Muscle of back (tissue), 13 donors: ENCODE measurements at places on chromosomes 1 and 21. TPM values are rescaled to one million over a fixed set of nuclear protein-coding genes. Genes with fewer than 3 reads are reported as not detected.

The C8B gene
- not detected for polyA plus RNA-seq

- DNase-seq = no peak
These were observed 200.9 kb downstream of the FOXD2 start for GRCh38 chr1:47638713-47639112.

DNA sequence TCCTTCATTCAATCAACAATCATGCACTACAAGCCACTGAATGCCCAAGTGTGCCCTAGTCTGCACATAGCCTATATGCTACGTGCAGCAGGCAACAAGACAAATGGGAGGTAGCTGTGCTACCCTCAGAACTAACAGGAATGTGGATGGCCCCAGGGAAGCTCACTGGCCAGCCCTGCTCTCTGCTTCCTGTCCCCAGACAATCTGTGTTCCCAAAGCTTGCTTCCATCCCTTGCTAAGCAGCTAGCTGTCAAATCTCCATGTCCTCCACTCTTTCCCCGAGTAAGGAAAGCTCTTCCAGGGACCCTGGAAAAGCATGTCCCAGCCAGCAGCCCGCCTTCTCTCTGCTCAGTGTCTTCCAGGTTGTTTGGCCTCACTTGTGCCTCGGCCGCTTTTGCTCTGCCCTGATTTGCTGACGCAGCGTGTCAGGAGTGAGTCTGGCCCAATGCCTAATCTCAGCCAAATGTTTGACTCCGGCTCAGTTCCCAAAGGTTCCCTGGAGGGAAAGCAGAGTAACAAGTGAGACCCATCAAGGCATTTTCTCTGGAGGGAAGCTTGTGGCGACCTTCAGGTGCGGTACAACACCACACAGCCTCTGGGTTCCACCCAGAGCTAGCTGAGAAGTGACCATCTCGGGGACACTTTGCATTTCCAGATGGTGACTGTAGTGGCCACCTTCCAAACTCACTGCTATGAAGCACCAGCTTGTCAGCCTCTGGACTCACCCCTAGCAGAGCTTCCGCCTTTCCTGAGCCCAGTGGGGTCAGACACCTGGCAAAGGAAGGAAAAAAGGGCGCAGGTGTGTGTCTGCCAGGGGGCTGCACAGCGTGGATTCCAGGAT is 243.4 kb downstream of the RHOU start:
- peak; percentile 70 for DNase-seq

The BEND5 gene
- 35.9 TPM for polyA plus RNA-seq

DNA sequence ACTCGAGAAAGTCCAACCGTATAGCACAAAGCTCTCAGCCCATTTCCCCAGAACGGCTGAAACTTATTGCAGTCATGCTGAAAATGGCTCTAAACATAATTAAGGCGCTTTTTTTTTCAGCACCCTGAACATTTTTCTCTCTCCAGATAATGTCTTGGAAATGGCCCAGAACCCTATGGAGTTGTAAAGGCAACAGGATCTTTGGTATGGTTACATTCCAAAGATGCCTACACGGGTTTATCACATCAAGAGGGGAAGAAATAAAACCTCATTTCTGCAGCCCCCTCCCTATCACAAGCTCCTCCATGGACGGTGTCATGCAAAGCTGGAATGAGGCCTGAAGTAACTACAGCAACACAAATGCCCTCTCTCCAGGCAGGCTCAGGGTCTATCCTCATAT is 126.4 kb upstream of the GALNT2 start:
- peak; percentile 77 for DNase-seq

The PLA2G4A gene
- 3.6 TPM for polyA plus RNA-seq

The OR10Z1 gene
- 0.04 TPM for polyA plus RNA-seq

DNA sequence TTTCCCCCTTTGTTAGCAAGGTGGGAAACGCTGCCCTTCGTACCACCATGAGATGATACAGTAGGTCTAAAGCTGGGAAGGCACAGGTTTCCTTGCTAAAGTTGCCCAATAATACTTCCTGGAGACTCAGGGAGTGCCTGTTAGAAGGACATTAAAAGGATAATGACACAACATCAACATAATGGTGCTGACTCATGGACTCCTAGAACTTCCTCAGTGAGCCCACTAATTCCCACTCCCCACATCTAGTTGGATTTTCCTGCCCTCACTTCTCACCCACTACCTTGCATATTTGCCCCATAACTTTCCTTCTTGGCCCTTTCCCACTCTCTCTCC is 17.5 kb downstream of the CFAP45 start:
- DNase-seq = no peak

- DNase-seq = no peak
These were observed 32.0 kb downstream of the VANGL2 start for GRCh38 chr1:160432371-160432786.

The OR6K6 gene
- not detected for polyA plus RNA-seq

- no peak for DNase-seq
These were observed 18.3 kb upstream of the MAP10 start for GRCh38 chr1:232786845-232787455.

DNA sequence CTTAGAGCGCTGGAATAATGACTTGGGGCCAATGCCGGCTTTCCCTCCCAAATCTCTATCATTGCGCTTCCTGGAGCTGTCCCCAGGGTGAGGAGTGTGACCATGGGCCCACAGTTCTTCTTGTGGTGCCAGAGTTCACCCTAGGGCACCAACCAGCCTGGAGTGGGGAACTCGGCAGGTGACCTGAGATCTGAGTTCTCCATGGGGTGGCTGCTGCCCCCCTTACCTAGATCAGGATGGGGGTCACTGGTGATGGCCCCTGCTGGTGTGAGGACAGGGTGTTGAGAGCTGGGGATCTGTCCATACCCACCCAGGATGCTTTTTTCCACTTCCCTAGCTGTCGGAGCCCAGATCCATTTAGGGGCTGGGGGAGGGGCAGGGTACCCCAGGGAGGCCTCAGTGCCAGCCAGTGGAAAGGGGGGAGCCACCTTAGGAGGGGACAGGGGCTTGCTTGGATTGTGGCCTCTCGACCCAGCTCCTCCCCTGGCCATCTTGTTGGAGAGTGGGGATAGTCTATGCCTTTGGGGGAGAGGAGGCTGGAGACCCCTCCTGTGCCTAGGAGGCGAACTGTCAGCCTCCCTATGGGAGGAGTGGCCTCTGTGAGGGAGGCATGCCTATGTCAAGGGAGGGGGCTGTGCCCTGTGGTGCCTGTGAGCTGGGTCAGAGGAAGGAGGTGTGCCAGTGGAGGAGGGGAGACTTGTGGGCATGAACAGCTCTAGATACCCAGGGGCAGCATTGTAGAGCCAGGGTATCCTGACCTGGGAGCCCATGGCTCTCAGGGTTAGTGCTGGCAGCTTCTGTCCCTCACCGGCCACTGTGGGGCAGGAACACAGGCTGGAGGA is 1.7 kb downstream of the FOXO6 start:
- DNase-seq = no peak

The S100B gene
- polyA plus RNA-seq = 16.7 TPM

The FCRL1 gene
- 0.32 TPM for polyA plus RNA-seq

DNA sequence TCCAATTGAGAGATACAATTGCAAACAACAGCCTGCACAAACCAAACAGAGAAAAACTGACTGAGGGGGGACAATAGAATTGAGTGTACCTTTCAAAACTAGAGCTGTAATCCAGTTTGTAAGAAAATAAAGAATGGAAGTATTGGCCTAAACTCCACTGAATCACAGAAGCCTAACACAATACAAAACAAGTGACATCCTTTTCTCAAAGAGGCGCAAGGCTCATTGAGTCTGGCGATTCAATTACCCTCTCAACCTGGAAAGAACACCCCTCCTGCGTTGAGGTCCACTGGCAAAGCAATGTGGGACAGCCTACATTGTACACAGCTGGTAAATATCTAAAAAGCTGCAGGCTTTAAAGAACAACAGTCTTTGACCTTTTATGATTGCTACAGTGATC is 182.6 kb downstream of the DPYD start:
- DNase-seq = no peak

DNA sequence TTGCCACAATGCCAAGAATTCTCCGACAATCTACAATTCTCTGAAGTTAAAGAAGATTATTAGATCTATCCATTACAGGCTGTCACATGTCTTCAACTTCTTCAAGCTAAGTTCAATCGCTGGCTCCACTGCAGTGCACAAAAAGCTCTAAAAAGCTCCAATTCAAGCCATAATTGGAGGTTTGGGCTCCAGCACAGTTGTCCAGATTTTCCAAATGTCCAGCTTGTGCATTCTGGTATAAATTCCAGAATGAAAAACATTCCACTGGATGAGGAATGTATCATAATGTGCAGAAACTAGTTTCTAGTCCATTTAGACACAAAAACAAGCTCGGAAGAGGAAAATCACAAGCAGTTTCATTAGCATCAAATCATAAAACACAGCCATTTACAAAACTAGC is 138.6 kb downstream of the NRIP1 start:
- peak; percentile 33 for DNase-seq

The RGS1 gene
- 1.8 TPM for polyA plus RNA-seq

DNA sequence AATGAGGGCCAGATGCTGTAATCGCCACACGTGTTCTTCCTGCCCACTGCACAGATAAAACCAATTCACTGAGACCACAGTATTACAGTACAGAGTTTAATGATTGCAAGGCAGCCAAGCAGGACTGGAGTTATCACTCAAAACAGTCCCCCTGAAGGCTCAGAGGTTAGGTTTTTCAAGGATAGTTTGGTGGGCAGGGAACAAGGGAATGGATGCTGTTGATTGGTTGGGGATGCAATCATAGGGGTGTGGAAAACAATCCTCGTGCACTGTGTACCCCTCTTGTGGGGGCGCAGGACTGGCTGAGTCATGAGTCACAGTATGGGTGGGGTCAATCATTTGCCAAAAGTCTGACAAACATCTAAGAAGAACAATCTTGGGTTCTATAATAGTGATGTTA is 12.4 kb upstream of the USP1 start:
- DNase-seq = no peak

- DNase-seq = no peak
These were observed 44.7 kb upstream of the LRRC7 start for GRCh38 chr1:69523032-69523431.
